ENCODE measurements at places on chromosomes 4 and X.

DNA sequence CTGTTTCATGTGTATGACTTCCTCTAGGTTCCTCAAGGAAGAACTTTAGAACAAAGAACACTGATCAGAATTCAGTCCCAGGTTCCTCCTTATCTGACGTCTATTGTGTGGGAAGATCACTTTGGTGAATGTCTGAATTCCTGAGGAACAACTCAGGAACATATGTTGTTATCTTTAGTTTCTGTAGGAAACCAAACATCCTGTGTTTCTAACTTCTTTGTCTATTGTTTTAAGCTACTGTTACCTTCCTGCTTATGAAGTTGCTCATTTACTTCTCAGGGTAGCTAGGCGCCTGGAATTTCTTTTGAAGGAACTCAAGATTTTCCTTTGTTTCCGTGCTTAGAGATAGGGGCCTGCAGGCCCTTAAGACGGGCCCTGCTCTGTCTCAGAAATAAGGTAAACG is 46.2 kb downstream of the MAGEB5 start:
- no peak for DNase-seq

DNA sequence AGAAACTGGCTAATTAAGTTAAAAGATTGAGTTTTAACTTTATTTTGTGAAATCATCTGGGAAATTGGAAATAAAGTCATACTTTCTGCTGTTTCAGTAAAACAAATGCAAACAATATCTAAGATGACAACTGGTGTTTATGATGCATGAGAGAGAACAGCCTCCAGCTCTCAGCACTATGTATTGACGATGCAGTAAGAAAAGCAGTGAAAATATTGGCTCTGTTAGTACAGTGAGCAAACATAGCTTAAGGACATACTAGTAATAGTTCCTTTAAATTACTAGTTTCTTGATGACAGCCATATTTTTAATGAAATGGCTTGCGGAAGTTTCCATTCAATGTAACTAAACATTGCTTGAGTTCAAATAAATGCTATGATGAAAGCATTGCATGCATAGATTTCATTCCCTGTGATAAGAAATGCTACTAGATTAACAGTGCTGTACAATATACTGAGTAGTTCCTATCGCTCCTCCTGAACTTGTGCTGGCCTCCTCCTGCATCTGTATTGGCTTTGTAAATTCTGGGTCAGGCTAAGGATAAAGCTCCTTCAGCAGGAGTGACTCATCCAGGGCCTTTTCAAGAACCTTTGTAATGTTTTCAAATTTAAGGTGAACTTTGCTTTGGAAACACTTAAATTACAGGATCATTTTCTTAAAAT is 11.6 kb downstream of the ARHGAP24 start:
- no peak for DNase-seq

DNA sequence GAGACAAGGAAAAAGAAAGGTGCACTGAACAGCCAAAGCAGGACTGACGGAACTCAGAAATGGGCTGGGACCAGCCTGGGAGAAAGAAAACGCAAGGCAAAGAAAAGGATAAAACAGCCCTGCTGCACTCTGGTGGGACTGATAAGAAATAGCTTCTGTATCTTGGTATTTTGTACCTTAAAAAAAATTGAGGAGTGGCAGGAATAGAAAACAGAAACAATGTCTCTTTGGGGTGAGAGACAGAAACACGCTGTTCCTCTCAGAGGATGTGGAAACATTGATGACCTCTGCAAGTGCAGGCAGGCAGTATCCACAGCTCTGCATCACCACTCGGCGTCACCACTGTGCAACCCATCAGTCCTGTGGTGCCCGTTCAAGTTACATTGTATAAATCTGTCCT is 152.5 kb upstream of the SPRY1 start:
- no peak for DNase-seq

DNA sequence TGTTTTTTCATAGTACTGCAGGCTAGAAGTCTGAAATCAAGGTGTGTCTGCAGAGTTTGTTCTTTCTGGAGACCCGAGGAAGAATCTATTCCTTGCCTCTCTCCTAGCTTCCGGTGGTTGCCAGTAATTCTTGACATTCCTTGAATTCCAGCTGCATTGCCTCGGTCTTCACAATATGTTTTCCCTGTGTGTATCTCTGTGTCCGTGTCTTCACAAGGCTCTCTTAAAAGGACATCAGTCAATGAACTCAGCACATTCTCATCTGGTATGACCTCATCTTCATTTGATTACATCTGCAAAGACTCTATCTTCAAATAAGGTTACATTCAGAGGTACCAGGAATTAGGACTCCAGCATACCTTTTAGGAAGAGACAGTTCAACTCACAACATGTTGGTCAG is 163.4 kb downstream of the BANK1 start:
- no peak for DNase-seq

GRCh38 chr4:181138116-181138515 is 1105.1 kb upstream of the TENM3 start:
- DNase-seq, result no peak
